CD4-positive, CD25-positive, alpha-beta regulatory T cell (primary cell): ENCODE measurements at places on chromosomes 1 and 21. TPM values are rescaled to one million over a fixed set of nuclear protein-coding genes. Genes with fewer than 3 reads are reported as not detected.

The NCDN gene
- polyA plus RNA-seq = 9.1 TPM

The SLC44A3 gene
- polyA plus RNA-seq = not detected

The PGBD5 gene
- not detected for polyA plus RNA-seq

The F3 gene
- polyA plus RNA-seq = not detected

The CLCA4 gene
- polyA plus RNA-seq = not detected

The GBP6 gene
- polyA plus RNA-seq = 0.38 TPM

The TMEM61 gene
- polyA plus RNA-seq = not detected

The MOB3C gene
- 10.3 TPM for polyA plus RNA-seq

The MYOC gene
- polyA plus RNA-seq = not detected

GRCh38 chr1:76625886-76626678 lies 241.2 kb upstream of the ST6GALNAC5 start:
- H3K36me3 ChIP-seq = no peaks in the 10 kb centered on the region
- no peaks in the 10 kb centered on the region for H3K27me3 ChIP-seq
- H3K4me3 ChIP-seq = no peak overlapping the region

- no peak overlapping the region for H3K4me3 ChIP-seq
- H3K36me3 ChIP-seq = no peaks in the 10 kb centered on the region
- no peak overlapping the region for H3K27ac ChIP-seq
- no peak for DNase-seq
- H3K27me3 ChIP-seq = no peaks in the 10 kb centered on the region
These were observed 44.6 kb downstream of the SUSD4 start for GRCh38 chr1:223319398-223319797.

GRCh38 chr1:8481650-8482380 lies 163.9 kb downstream of the SLC45A1 start:
- H3K27me3 ChIP-seq = no peaks in the 10 kb centered on the region

- H3K27ac ChIP-seq = no peak overlapping the region
- H3K27me3 ChIP-seq = no peaks in the 10 kb centered on the region
- DNase-seq = no peak
- H3K36me3 ChIP-seq = peaks cover 10% of the 10 kb centered on the region
These were observed 37.4 kb downstream of the PRDM2 start for GRCh38 chr1:13737398-13737797.

- peaks cover 1% of the 10 kb centered on the region for H3K27me3 ChIP-seq
- DNase-seq = no peak
- H3K36me3 ChIP-seq = no peaks in the 10 kb centered on the region
- no peak overlapping the region for H3K4me3 ChIP-seq
- H3K4me1 ChIP-seq = peaks cover 4% of the 10 kb centered on the region
These were observed 37.4 kb upstream of the HAO2 start for GRCh38 chr1:119331190-119331515.

DNA sequence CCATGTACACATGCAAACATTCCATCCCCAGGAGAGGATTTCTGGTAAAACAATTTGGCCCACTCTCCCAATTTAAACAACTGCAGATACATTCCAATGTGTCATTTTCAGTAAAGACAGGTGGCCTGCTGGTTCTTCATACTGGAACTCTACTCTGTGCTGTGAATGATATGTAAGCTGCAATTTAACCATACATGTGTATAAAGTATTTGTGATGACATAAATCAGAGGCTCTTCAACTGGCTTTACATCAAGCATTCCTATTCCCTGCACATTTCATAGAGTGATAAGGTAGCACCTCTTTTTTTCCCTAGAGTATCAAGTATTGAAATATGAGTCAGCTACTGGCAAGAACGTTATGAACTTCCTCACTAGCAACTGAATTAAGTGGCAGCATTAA lies 649.5 kb upstream of the ADGRL2 start:
- no peak for DNase-seq
- no peaks in the 10 kb centered on the region for H3K4me1 ChIP-seq
- no peaks in the 10 kb centered on the region for H3K27me3 ChIP-seq
- no peaks in the 10 kb centered on the region for H3K36me3 ChIP-seq

DNA sequence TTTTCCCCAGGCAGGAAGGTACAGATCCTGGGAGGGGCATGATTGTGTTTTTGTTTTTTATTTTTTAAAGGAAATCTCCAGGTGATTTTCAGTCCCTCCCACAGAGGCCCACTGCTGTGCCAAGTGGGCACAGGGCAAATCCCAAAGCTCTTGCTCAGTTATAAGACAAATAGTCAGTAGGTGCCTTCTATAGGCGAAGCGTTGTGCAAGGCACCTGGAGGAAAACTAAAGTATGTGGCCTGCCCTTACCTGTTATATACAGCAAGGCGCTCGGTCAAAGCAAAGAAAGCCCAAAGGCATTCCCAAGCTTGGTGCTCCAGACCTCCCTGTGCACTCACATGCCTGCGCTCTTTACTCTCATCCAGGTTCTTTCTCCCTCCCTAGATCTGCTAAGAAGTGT lies 81.0 kb downstream of the KCNJ15 start:
- no peak overlapping the region for H3K27ac ChIP-seq
- no peak overlapping the region for H3K4me3 ChIP-seq
- no peaks in the 10 kb centered on the region for H3K4me1 ChIP-seq
- no peaks in the 10 kb centered on the region for H3K27me3 ChIP-seq

DNA sequence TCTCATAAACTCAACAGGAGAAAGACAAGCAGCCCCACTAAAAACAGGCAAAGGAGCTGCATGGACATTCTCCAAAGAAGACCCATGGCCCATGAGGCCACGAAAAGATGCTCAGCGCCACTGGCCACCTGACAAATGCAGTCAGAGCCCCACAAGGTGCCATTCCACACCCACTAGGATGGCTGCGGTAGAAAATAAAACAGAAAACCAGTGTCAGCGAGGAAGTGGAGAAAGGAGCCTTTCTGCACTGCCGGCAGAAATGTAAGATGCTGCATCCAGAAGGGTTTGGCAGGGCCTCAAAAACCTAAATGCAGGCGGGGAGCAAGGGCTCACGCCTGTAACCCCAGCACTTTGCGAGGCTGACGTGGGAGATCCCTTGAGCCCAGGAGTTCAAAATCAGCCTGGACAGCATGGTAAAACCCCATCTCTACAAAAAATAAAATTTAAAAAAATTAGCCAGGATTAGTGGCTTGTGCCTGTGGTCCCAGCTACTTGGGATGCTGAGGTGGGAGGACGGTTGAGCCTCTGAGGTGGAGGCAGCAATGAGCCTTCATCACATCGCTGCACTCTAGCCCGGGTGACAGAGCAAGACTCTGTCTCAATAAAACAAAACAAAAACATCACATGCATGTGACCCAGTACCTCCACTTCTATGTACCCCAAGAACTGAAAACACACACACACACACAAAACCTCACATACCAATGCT lies 4.2 kb downstream of the WNT9A start:
- DNase-seq = no peak
- no peaks in the 10 kb centered on the region for H3K27me3 ChIP-seq
- H3K4me1 ChIP-seq = peaks cover 15% of the 10 kb centered on the region
- no peak overlapping the region for H3K4me3 ChIP-seq
- H3K27ac ChIP-seq = no peak overlapping the region

DNA sequence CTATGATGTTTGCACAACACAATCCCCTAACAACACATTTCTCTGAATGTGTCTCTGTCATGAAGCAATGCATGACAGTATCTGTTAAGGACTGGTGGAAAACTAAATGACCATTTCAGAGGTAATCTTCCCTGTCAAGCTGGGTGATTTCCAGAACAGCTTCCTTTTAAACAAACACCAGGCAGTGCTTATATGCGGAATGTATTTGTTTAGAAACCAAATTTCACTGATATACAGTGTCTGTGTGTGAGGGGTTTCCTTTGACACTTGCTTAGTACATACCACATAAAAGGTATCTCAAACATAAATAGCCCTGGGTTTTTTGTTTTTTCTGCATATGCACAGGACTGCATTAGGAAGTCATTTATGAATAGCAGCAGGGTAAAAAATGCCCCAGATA lies 95.6 kb downstream of the TGFBR3 start:
- no peak for DNase-seq
- no peak overlapping the region for H3K4me3 ChIP-seq
- no peak overlapping the region for H3K27ac ChIP-seq
- H3K36me3 ChIP-seq = peaks cover 3% of the 10 kb centered on the region
- H3K4me1 ChIP-seq = peaks cover 3% of the 10 kb centered on the region
- no peaks in the 10 kb centered on the region for H3K27me3 ChIP-seq

- no peaks in the 10 kb centered on the region for H3K36me3 ChIP-seq
- no peak for DNase-seq
- H3K27ac ChIP-seq = no peak overlapping the region
- no peaks in the 10 kb centered on the region for H3K4me1 ChIP-seq
- H3K27me3 ChIP-seq = no peaks in the 10 kb centered on the region
These were observed 13.0 kb downstream of the CAMSAP2 start for GRCh38 chr1:200751717-200752116.

DNA sequence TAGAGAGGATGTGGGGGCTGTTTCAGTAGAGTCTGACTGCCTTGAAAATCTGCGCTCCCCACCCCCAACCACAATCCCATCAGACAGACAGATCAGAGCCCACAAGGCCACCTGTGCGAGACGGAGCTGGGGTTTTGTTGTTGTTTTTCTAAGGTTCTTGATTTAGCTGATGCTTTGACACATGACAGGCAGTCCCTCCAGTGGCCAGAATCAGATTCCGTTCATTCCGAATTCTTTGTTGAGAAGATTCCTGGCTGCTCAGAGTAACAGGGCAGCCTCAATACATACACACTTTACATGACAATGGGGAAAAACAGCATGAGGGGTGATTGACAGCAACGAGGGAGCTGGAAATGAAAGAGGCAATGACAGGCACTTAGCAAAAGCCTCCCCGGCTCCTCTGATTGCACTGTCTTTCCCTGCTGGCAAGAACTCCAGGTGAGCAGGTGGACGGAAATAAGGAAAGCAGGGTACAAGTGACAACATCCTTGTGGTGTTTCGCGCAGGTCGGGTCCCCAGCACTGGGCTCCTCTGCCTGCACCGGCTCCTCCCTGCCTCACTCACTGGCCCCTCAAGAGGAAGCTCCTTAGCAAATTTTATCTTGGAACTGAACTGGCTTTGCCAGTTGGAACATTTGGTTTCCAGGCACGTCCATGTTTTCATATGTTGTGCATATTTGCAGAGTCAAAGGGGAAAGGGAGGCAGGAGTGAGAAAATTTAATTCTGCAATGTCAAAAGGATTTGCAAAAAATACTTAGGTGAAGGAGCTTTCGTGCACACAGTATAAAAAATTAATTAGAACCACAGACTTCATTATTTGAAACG lies 148.7 kb downstream of the PGBD5 start:
- no peaks in the 10 kb centered on the region for H3K27me3 ChIP-seq
- no peak overlapping the region for H3K27ac ChIP-seq
- no peak for DNase-seq
- H3K36me3 ChIP-seq = peaks cover 10% of the 10 kb centered on the region
- H3K4me1 ChIP-seq = peaks cover 11% of the 10 kb centered on the region

DNA sequence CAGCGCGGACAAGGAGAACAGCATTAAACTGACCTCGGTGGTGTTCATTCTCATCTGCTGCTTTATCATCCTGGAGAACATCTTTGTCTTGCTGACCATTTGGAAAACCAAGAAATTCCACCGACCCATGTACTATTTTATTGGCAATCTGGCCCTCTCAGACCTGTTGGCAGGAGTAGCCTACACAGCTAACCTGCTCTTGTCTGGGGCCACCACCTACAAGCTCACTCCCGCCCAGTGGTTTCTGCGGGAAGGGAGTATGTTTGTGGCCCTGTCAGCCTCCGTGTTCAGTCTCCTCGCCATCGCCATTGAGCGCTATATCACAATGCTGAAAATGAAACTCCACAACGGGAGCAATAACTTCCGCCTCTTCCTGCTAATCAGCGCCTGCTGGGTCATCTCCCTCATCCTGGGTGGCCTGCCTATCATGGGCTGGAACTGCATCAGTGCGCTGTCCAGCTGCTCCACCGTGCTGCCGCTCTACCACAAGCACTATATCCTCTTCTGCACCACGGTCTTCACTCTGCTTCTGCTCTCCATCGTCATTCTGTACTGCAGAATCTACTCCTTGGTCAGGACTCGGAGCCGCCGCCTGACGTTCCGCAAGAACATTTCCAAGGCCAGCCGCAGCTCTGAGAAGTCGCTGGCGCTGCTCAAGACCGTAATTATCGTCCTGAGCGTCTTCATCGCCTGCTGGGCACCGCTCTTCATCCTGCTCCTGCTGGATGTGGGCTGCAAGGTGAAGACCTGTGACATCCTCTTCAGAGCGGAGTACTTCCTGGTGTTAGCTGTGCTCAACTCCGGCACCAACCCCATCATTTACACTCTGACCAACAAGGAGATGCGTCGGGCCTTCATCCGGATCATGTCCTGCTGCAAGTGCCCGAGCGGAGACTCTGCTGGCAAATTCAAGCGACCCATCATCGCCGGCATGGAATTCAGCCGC lies 2.5 kb downstream of the S1PR1 start:
- H3K27me3 ChIP-seq = no peaks in the 10 kb centered on the region
- H3K36me3 ChIP-seq = peaks cover 50% of the 10 kb centered on the region
- H3K4me1 ChIP-seq = peaks cover 65% of the 10 kb centered on the region

DNA sequence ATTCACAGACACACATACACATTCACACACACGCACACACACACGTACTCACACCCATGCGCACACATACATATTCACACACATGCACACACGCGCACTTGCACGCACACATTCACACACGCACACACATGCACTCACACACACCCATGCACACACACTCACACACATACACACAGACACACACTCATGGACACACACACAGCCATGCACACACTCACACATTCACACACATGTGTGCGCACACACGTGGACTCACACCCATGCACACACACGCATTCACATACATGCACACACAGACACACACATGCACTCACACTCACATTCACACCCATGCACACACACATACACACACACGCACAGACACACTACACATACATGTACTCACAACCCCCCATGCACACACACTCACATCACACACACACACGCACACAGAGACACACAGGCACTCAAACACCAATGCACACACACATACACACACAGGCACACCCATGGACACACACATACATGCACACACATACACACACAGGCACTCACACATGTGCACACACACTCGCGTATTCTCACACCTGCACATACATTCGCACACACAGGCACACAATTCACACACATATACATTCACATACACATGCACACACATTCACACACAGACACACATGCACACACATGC lies 589.1 kb downstream of the PTPRU start:
- H3K36me3 ChIP-seq = no peaks in the 10 kb centered on the region
- no peak for DNase-seq
- no peaks in the 10 kb centered on the region for H3K4me1 ChIP-seq
- peaks cover 4% of the 10 kb centered on the region for H3K27me3 ChIP-seq
- no peak overlapping the region for H3K4me3 ChIP-seq

GRCh38 chr1:66013371-66013770 lies 220.7 kb downstream of the PDE4B start:
- H3K27ac ChIP-seq = no peak overlapping the region
- no peaks in the 10 kb centered on the region for H3K4me1 ChIP-seq
- no peak overlapping the region for H3K4me3 ChIP-seq
- no peak for DNase-seq
- no peaks in the 10 kb centered on the region for H3K27me3 ChIP-seq

DNA sequence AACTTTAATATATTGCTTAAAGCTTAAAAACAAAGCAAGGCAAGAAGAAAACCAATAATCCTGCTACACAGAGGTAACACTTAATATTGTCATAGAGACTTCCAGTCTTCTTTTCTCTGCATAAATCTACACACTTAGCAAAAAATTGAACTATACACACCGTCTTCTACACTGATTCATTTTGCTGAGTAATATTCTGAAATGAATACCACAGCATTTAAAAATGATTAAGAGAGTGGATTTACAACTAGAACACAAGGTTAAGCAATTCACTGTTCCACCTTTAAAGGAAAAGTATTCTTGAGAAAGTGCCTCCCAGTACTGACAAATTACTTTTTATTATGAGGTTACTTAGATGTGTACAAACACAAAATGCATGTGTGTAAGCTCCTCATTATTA lies 22.2 kb upstream of the ITPKB start:
- no peak overlapping the region for H3K27ac ChIP-seq
- no peak overlapping the region for H3K4me3 ChIP-seq
- no peak for DNase-seq
- H3K36me3 ChIP-seq = no peaks in the 10 kb centered on the region
- H3K27me3 ChIP-seq = peaks cover 3% of the 10 kb centered on the region
